ENCODE measurements at places on chromosomes 5 and 9.

GRCh38 chr5:1516615-1517601 is 6.9 kb downstream of the LPCAT1 start:
- DNase-seq, result no peak

DNA sequence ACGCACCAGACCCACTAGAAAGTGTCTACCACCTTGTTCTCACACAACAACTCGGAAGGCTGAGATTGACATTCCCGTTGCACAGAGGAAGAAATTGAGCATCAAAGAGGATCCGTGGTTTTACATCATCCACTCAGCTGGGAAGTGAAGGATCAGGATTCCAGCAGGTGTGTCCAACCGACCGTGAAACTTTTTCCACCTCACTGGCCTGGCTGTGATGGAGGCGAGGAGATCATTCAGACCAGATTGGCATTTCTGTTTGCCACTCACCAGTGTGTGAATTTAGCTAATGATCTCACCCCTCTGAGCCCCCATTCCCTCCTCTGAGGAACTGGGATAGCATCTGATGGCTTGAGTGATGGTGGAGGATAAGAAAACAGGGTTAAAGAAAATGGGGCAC is 46.7 kb upstream of the CPLX2 start:
- no peak for DNase-seq

DNA sequence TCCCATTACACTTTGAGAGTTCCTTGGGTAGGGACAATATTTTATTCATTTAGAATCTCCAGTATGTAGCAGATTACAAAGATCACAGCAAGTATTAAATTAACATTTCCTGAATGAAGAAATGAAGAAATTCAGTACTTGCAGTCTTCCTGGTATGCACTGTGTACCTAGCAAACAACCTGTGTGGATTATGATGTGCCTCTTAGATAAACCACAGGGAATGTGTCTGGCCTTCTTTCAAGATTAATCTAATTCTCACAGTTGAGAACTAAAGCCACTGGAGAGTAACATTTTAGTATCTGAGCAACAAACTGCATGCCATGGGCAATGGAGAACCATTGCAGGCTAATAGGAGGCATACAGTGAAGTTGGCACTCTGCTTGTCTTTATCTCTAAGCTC is 199.4 kb downstream of the AP3B1 start:
- DNase-seq, result no peak

DNA sequence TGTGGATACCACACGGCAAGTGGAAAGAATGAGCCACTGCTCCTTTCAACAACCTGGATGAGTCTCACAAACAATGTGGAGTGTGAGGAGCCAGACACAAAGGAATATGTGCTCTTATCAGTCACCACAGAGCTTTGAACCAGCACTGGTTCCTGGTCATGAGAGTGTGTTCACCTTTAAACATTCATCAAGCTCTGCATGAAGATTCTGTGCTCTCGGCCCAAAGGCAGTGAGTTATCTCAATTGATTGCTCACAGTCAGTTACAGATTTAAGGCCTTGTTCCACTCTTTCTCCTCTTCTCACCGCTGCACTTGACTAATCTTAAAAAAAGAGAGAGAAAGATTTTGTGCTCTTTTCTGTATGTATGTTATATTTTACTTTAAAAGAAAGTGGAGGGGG is 19.4 kb downstream of the LRSAM1 start:
- DNase-seq, result no peak

GRCh38 chr9:99561509-99561917 is 260.2 kb upstream of the NR4A3 start:
- DNase-seq, result no peak

GRCh38 chr9:127215268-127216209 is 49.0 kb upstream of the GARNL3 start:
- DNase-seq, result no peak

DNA sequence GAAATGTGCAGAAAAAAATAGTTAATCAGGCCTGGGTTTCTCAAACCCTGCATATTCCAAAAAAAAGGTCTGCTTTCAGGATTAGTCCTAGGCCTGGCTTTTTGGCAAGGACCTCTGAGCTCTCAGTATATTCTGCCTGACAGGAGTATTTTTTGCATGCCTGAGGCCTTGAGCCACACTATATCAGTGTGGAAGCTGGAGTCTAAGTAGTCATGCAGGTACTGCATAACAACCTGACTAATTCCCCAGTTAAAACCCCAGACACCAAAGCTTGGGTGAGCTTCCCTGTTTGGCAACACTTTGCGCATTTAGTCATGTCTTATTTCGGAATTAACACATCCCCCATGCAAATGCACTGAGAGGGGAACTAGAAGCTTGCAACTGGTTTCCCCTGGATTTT is 359.5 kb downstream of the CETN3 start:
- no peak for DNase-seq

DNA sequence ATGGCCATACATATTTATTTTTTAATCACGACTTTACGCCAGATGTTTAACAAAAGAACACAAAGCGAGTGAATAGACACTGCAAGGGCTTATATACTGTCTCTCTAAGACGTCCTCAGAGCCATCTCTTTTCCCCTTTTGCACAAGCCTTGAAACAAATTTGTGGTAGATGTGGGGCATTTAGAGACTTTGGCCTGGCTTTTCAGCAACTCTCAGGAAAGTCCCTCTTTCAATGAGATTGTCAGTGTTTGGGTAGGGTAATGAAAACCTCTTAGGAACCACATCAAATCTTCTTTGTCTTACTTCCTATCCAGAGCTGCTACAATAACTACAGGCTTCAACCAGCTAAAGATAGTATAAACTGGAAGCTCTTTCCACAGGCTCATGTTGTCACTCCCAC is 380.0 kb downstream of the ANXA1 start:
- DNase-seq, result no peak

DNA sequence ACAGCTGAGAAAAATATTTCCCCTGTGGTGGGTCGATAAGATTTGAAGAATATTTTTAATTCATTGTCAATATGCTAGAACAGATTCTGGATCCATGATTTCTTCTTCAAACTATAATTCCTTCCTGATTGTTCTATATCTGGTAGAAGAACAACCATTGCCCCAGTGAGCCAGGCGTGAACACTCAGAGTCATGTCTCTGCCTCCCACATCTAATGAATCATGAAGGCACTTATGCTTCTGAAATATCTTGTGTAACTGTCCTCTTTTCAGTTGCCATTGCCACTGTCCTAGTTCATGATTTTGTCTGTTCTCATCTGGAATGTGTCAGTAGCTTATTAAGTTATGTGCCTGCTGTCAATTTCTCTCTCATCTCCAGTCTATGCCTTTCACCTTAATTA is 40.0 kb downstream of the GABRG2 start:
- no peak for DNase-seq

DNA sequence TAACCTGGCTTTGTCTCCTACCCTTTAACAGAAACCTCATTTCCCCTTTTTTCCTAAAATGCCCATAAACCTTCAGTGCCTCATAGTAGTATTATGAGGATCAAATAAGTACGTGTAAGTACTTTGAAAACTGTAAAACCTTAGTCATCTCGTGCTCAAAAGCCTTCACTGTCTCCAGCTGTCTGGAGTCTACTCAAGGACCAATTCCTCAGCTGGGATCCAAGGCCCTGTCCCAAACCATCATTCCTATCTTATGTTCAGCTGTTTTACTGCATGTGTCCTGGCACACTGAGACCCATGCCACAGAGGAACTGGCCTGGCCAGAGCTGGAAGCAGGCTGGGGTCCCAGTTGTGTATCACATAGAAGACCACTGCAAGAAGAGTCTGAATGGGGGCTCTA is 15.9 kb downstream of the ADAMTSL1 start:
- no peak for DNase-seq

DNA sequence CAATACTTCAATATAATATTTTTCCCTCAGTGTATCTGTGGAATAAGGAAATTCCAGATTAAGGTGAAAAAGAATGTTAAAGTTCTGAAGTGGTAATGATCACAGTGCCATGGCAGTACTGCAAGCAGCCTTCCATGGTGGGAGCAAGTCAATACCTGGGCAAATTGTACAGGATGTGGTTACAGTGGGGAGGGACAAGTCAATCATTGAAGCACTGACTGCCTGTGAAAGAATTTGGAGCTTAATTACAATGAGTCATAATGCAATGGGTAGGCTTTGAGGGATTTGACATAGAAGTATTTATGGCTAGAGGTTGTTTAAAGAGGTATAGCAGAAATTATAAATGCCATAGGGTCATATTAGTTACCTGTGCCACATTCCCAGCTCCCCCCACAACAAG is 786.5 kb upstream of the ACO1 start:
- no peak for DNase-seq

DNA sequence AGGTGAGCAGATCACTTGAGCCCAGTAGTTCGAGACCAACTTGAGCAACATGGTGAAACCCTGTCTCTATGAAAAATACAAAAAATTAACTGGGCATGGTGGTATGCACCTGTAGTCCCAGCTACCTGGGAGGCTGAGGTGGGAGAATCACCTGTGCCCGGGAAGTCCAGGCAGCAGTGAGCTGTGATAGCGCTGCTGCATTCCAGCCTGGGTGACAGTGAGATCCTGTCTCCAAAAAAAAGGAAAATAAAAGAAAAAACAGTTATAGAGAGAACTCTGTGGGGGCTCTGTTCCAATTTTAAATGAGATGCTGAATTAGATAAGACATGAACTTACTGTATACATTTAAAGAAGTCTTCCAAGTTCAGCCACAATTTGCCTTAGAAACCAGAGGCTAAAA is 44.2 kb downstream of the SLC38A9 start:
- DNase-seq, result no peak

- DNase-seq, result no peak
Measured at GRCh38 chr5:31664566-31664965, 25.6 kb downstream of the PDZD2 start.

DNA sequence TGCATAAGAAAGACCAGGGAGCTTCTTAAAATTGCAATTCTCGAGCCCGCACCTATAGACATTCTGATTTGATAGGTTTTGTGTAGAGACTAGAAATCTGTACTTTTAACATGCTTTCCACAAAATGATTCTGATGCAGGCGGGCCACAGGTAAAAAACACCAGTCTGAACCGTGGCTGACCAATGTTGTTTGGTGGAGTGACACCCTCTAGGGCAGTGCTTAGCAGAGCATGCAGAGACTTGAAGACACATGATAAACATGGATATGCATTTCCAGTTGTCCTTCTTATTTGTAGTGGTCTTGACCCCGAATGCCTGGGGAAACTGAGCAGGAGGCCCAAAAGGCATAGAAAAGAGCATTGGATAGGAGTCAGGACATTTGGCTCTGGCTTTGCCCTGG is 10.5 kb upstream of the COL15A1 start:
- DNase-seq, result no peak

GRCh38 chr5:58505971-58506640 is 14.9 kb downstream of the GAPT start:
- no peak for DNase-seq

GRCh38 chr9:89658931-89659330 is 54.1 kb downstream of the GADD45G start:
- no peak for DNase-seq

GRCh38 chr5:107633171-107633901 is 37.4 kb downstream of the EFNA5 start:
- no peak for DNase-seq

DNA sequence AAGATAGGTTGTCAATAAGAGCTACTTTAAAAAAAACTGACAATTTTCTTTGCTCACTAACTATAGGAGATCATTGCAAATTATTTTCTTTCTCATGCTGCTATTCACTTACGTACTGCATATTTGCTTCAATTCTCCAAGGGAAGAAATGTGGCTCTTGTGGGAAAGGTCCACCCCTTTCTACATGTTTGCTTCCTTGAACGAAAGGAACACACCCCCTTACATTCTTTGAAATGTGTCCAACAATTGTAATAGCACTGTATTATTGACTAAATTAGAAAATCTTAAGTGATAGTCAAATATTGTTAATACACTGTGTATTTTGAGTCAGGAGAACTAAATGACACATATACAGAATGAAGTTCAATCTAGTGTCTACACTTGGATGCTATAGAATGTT is 5.2 kb downstream of the MEF2C start:
- no peak for DNase-seq

DNA sequence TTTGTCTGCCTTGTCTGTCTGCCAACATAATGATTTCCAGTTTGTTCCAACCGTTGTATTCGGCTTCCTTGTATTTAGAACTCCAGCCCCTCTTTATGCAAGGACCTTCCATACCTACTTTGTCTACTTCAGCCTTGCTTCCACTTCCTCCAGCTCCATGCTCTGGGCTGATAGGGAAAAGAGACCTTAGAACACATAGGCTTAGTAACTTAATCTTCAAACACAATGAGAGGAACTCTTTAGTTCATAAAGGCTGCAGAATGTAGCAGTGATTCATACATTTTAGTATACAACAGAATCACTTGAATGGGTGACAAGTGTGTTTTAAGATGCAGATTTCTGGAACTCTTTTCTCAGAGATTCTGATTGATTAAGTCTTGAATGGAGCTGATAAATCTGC is 102.8 kb upstream of the IFNE start:
- DNase-seq, result no peak

DNA sequence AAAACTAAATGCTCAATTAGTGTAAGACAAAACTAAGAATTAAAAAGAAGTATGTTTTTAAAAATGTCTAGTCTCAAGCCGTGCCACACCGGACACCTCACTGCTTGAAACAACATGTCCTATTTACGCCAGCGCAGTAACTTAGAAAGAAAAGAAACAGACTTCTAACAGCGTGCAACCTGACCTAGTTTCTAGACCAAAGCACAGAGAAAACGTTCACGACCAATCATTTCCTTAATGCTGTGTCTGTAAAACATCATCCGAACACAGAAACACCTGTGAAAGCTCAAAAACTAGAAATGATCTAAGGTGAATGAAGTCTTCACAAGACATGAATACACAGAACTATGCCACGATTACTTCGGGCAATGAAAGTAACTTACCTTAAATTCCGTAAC is 4.0 kb downstream of the BRD9 start:
- DNase-seq, result no peak

DNA sequence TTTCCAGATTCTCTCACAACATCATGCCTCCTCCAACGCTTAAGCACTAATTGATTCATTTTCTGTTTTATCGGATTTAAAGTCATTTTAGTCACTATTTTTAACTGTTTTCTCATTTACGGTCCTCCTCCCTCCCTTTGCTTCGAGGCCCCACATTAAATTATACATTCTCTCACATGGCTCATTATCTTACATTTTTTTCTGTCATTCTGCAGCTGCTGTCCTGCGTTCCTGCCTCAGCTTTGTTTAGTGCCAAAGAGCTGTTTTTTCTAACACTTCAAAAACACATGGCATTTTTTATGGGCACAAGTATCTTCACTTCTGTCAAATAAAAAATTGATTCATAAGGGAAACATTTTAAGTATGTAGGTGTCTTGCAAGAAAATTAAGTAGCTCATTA is 130.1 kb upstream of the FST start:
- no peak for DNase-seq

- peak; percentile 67 for DNase-seq
Measured at GRCh38 chr9:135468854-135469521, 10.6 kb upstream of the PPP1R26 start.

GRCh38 chr9:121286973-121287741 is 19.2 kb downstream of the GSN start:
- no peak for DNase-seq

DNA sequence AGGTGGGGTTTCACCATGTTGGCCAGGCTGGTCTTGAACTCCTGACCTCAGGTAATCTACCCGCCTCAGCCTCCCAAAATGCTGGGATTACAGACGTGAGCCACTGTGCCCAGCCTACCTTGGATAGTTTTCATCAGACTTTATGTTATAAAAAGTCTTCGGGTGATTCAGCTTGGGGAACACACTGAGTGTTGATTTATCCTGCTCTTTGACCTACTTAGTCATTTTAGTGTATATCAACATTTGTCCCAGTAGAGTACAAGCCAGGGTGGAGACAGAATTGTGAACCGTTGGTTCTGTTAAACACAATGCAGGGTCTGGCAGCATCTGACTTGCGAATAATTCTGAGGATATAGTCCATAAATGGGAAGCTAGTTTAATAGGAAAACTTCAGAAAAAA is 39.7 kb downstream of the NFX1 start:
- DNase-seq, result no peak

Data from SK-N-MC (cell line).